M059J (cell line): ENCODE measurements at places on chromosomes 5 and 9. TPM values are rescaled to one million over a fixed set of nuclear protein-coding genes. Genes with fewer than 3 reads are reported as not detected.

Gene ACOT12
- not detected in 2 replicates for total RNA-seq

Gene ATG10
- total RNA-seq, result 7.0 and 7.2 TPM in 2 replicates

Gene KCNV2
- not detected in 2 replicates for total RNA-seq

Gene GGTA1
- not detected in 2 replicates for total RNA-seq

Gene TMEM215
- not detected in 2 replicates for total RNA-seq

Gene CFAP90
- total RNA-seq, result 0.44 TPM in 1 of 2 replicates, not detected in the other

Gene EGFLAM
- total RNA-seq, result 0.02 TPM in 1 of 2 replicates, not detected in the other

Gene ORM2
- not detected in 2 replicates for total RNA-seq

Gene ZDHHC11
- 0.22 and 0.44 TPM in 2 replicates for total RNA-seq

Gene EPB41L4B
- 4.7 and 6.5 TPM in 2 replicates for total RNA-seq
